ENCODE measurements at places on chromosomes 7 and 10. TPM values are rescaled to one million over a fixed set of nuclear protein-coding genes. Genes with fewer than 3 reads are reported as not detected.

DNA sequence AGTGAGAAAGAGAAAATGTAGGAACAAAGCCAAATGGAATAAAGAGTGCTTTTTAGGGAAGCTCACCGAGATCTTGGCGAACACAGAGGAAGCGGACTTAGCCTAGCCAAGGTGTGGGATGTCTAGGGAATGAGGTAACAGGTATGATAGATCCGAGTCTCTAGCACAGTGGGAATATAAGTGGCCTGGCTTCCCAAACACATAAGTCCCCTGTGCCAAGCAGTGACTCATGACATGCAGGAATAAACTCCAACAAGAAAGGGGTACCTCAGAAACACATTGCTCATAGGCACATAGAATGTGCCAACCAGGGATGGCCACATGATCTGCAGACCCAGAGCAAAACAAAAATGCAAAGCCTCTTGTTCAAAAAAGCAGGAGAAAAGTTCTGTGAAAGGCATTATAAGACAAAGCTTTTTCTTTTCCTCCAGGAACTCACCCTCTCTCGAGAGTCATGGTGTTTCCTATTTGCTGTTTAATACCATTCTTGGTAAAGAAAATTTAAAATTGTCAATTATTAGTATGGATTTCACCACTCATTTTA lies 542.5 kb downstream of the GATA3 start:
- H3K36me3 ChIP-seq = no peaks in the 10 kb centered on the region
- H3K27me3 ChIP-seq = no peaks in the 10 kb centered on the region
- DNase-seq = no peak
- no peak overlapping the region for H3K27ac ChIP-seq
- no peak overlapping the region for H3K4me3 ChIP-seq
- no peaks in the 10 kb centered on the region for H3K4me1 ChIP-seq

EVX1 gene
- total RNA-seq = 0.63 TPM

GRCh38 chr10:102157224-102157623 lies 5.0 kb downstream of the NOLC1 start:
- H3K27ac ChIP-seq = no peak overlapping the region
- no peaks in the 10 kb centered on the region for H3K36me3 ChIP-seq
- H3K4me3 ChIP-seq = no peak overlapping the region
- DNase-seq = no peak
- peaks cover 10% of the 10 kb centered on the region for H3K4me1 ChIP-seq

GRCh38 chr10:70500812-70501301 lies 22.3 kb downstream of the PALD1 start:
- H3K4me1 ChIP-seq = peaks cover 18% of the 10 kb centered on the region
- H3K36me3 ChIP-seq = no peaks in the 10 kb centered on the region
- DNase-seq = no peak
- no peak overlapping the region for H3K4me3 ChIP-seq

- no peak for DNase-seq
- H3K4me3 ChIP-seq = no peak overlapping the region
- no peaks in the 10 kb centered on the region for H3K36me3 ChIP-seq
- no peak overlapping the region for H3K27ac ChIP-seq
Observed at GRCh38 chr10:77131214-77131613, 506.4 kb downstream of the KCNMA1 start.

GRCh38 chr10:18594574-18595156 lies 56.7 kb downstream of the NSUN6 start:
- H3K36me3 ChIP-seq = no peaks in the 10 kb centered on the region
- no peaks in the 10 kb centered on the region for H3K27me3 ChIP-seq
- DNase-seq = no peak
- no peak overlapping the region for H3K4me3 ChIP-seq

- H3K27me3 ChIP-seq = no peaks in the 10 kb centered on the region
- H3K4me3 ChIP-seq = no peak overlapping the region
- no peak overlapping the region for H3K27ac ChIP-seq
- H3K4me1 ChIP-seq = no peaks in the 10 kb centered on the region
Observed at GRCh38 chr7:92010215-92010614, 69.6 kb downstream of the AKAP9 start.

EN2 gene
- total RNA-seq = 0.81 TPM

DNA sequence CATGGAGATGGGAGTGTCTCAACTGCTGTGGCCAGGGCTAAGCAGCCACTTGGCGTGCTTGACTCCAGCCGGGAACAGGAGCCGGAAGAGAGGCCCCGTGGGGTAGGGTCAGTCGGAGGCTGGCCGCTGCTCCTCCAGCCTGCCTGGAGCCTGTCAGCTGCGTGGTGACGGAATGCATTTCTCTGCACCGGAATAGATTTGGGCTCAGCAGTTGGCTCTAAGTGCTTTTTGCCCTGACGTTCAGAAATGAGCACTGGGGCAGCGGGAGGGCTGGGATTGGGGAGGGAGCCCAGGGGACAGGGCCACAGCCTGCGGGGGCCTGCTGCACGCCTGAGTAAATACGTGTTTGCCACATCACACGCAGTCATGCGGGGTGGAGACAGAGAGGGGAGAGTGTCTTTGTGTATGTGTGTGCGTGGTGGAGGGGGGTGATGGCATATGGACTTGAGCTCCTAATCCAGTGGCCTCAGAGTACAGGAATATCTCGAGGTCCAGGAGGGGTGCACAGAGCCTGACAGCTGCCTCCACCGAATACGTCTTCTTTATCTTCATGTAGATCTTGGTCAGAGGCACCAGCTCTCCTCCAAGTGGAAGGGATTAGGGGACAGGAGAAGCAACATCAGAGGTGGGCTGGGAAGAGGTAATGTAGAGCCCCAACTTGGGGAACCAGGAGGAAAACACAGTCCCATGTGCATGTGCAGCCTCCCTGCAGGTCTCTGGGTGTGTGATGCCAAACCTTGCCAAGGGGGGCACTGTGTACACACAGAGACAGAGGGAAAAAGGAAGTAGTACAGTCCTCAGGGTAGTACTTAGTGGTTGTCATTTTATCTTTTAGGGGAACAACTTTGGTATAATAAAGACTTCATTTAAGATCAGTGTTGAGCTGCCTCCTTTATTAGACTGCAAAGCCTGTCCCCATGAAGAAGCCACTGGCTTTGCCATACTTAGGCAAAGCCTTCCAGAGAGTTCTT lies 151.4 kb downstream of the CDH23 start:
- no peaks in the 10 kb centered on the region for H3K27me3 ChIP-seq
- H3K4me3 ChIP-seq = no peak overlapping the region
- H3K4me1 ChIP-seq = peaks cover 4% of the 10 kb centered on the region

GRCh38 chr7:26398427-26398755 lies 106.7 kb downstream of the SNX10 start:
- no peaks in the 10 kb centered on the region for H3K36me3 ChIP-seq
- H3K4me3 ChIP-seq = peak overlapping the region; percentile 71

GRCh38 chr7:157474685-157475084 lies 137.9 kb downstream of the DNAJB6 start:
- no peaks in the 10 kb centered on the region for H3K27me3 ChIP-seq
- no peak overlapping the region for H3K27ac ChIP-seq
- DNase-seq = no peak
- no peaks in the 10 kb centered on the region for H3K4me1 ChIP-seq
- H3K4me3 ChIP-seq = no peak overlapping the region
- H3K36me3 ChIP-seq = no peaks in the 10 kb centered on the region

ARID5B gene
- 73.6 TPM for total RNA-seq

DNA sequence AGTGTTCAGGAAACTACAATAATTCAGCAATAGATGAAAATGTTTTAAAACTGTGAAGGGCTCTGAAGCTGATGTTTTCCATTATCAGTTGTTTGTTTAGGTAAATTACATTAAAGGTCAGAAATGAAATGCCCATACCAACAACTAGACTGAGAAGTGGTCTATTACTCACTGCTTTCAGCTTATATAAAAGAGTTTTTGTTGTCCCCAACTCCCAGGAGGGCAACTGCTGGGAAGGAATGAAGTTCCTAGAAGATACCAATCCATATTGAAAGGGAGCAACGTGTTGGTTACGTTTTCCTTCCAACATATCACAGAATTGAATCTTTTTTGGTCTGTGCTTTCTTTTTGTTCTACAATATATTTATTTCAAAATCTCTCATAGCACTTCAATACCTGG lies 330.6 kb upstream of the LRRN3 start:
- no peaks in the 10 kb centered on the region for H3K36me3 ChIP-seq
- no peak overlapping the region for H3K4me3 ChIP-seq

DNA sequence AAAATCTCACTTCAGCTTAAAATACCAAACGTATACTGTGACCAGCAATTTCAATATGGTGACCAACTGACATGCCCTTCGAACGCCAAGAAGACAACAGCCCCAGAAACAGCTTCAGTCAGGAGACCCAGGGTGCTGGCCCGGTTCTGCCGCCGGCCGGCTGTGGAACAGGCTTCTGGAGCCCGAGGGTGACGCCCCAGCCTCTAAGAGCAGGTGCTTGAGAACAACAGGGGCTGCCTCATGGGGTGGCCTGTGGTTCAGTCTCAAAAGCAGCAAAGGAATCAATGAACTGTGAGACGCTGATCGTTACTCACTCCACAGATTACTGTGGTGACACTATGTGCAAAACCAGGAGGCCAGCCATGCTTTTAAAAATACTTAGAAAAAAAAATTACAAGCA lies 17.3 kb downstream of the GPER1 start:
- no peak overlapping the region for H3K27ac ChIP-seq
- no peaks in the 10 kb centered on the region for H3K4me1 ChIP-seq
- no peak for DNase-seq
- H3K27me3 ChIP-seq = no peaks in the 10 kb centered on the region

DNA sequence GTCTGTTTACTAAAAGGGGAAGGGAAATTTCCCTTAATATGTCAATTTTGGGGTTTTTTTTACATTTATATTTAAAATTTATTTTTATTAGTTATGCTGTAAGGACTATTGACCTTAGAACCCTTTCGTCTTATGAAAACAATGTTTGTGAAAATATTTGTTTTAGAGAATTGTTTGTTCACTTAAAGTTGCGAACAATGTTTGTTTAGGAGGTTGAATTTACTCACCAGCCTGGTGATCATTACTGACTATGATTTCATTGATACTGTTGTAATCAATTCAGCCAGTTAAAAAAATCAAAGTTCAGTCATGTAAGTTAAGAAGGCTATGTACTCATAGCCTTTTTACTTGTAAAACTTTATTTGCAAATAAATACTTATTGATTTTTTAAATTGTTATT lies 27.4 kb upstream of the TSPAN13 start:
- no peak overlapping the region for H3K27ac ChIP-seq
- H3K27me3 ChIP-seq = no peaks in the 10 kb centered on the region
- no peaks in the 10 kb centered on the region for H3K36me3 ChIP-seq
- H3K4me3 ChIP-seq = no peak overlapping the region
- H3K4me1 ChIP-seq = no peaks in the 10 kb centered on the region

GRCh38 chr7:102061981-102062390 lies 224.7 kb upstream of the SH2B2 start:
- no peak for DNase-seq
- H3K4me3 ChIP-seq = no peak overlapping the region
- H3K27me3 ChIP-seq = no peaks in the 10 kb centered on the region
- H3K36me3 ChIP-seq = no peaks in the 10 kb centered on the region

- peak overlapping the region; percentile 45 for H3K4me3 ChIP-seq
- H3K27me3 ChIP-seq = no peaks in the 10 kb centered on the region
- no peaks in the 10 kb centered on the region for H3K36me3 ChIP-seq
- H3K27ac ChIP-seq = no peak overlapping the region
- DNase-seq = peak; percentile 54
- H3K4me1 ChIP-seq = peaks cover 7% of the 10 kb centered on the region
Observed at GRCh38 chr10:43202657-43203447, 64.0 kb downstream of the RASGEF1A start.

GRCh38 chr7:156156734-156157408 lies 344.6 kb upstream of the SHH start:
- no peaks in the 10 kb centered on the region for H3K36me3 ChIP-seq
- no peaks in the 10 kb centered on the region for H3K4me1 ChIP-seq
- no peak overlapping the region for H3K27ac ChIP-seq
- no peaks in the 10 kb centered on the region for H3K27me3 ChIP-seq

DNA sequence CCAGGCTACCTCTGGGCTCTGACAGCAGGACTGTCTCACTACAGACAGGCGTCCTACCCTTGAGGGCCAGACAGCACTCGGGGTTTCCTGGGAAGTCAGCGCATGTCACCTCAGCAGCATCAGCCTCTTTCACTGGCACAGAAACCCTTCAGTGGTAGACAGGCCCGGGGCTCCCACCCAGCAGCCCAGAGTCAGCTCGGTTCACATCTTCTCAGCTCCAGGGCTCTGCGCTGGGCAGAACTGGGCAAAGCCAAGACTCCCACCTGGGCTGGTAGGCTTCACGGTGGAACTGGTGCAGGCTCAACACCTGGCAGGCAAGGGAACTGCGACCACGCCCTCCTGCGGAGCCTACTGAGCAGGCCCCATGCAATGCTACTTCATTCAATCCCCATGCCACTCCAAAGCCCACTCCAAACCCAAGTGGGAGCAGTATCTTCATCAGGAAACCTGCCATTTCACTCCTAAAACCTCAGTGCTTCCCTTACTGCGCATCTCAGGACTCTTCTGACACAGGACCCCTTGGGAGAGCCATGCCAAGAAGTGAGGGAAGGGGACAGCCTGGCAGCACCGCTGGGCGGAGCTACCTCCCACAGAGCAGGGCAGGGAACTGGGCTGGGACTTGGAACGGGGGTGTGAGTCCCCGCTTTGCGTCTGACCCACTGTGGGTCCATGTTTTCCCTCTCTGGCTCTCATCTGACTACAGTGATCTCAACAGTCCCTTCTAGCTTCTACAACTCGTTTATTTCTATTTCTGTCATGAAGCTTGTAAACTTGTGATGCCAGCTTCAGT lies 60.4 kb downstream of the SCRN1 start:
- H3K4me1 ChIP-seq = peaks cover 13% of the 10 kb centered on the region
- no peak overlapping the region for H3K4me3 ChIP-seq
- no peak for DNase-seq
- no peaks in the 10 kb centered on the region for H3K36me3 ChIP-seq
- no peaks in the 10 kb centered on the region for H3K27me3 ChIP-seq
- H3K27ac ChIP-seq = no peak overlapping the region

C10orf62 gene
- 373 TPM for total RNA-seq

- no peak overlapping the region for H3K4me3 ChIP-seq
- H3K27me3 ChIP-seq = no peaks in the 10 kb centered on the region
- H3K36me3 ChIP-seq = no peaks in the 10 kb centered on the region
Observed at GRCh38 chr10:91955114-91955513, 31.5 kb downstream of the BTAF1 start.

DNA sequence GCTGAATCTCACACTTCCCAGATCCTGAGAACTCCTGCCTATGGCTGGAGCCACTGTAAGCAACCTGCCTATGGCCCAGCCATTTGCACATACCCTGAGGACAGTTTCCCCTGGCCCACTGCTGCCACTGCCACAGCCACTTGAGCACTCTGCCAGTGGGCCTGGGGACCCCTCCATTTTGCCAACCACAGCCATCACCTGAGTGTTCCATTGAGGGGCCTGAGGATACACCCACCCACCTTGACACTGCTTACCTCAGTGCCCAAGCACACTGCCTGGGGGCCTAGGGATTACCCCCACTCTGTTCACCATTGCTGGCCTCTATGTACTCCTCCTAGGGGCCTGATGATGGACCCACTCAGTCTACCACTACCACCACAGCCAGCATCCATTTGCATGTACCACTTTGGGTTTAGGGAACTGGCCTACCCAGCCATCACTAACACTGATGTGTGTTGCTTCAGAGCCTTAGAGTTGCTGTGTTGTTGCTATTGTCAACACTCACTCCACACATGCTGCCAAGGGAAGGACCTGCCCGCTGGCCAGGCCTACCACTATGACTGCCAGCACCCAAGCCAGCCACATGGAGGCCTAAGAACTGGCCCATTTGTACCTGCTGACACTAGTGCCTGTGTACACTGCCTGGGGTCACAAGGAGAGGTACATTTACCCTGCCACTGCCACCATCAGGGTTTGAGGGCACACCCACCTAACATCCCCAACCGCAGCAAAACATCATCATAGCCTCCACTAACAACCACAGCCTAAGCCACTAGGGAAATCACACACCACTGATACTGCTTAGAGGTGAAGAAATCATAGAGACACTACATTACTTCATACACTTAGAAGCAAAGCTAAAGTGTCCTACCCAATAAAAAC lies 45.9 kb upstream of the ANTXRL start:
- no peaks in the 10 kb centered on the region for H3K27me3 ChIP-seq
- no peaks in the 10 kb centered on the region for H3K36me3 ChIP-seq
- no peaks in the 10 kb centered on the region for H3K4me1 ChIP-seq
- H3K4me3 ChIP-seq = no peak overlapping the region
- DNase-seq = peak; percentile 1
- H3K27ac ChIP-seq = no peak overlapping the region
